ENCODE measurements at places on chromosomes 13 and 19.

DNA sequence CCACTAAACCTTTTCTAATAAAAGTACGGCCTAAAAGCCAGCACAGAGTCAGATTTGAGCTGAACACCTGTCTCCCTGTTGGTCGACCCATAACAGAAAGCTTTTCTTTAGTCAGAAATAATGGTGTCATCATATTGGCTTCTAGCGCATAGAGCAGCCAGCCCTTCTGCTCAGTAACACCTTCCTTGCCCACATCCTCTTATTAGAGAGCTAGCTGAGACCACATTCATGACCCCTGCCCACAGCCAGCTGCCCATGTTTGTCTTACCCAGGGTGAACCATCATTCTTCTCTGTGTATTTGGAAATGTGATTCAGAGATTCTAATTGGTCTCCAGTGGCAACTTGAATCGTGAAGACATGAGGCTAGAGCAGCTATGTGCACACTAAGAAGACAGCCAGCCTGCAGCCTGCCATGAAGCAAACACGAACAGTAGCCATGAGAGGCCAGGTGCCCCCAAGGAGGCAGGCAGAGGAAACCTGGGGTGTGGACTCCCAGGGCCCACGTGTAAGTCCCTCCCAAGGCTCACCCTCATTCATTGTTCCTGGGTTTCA lies 82.3 kb upstream of the PDCD5 start:
- no peak for DNase-seq

GRCh38 chr19:6011794-6012193 lies 33.9 kb upstream of the RANBP3 start:
- DNase-seq, result no peak

GRCh38 chr13:99307247-99307646 lies at the start of gene GPR183:
Gene GPR183, minus strand, starts transcription at chr13:99307399. Its CDS starts 11,254 bp downstream, at chr13:99296145.
- no peak for DNase-seq

GRCh38 chr19:39927076-39927475 lies 7.4 kb downstream of the FCGBP start:
- DNase-seq, result no peak

- DNase-seq, result no peak
Measured at GRCh38 chr19:45163751-45164460, 3.1 kb upstream of the NKPD1 start.

DNA sequence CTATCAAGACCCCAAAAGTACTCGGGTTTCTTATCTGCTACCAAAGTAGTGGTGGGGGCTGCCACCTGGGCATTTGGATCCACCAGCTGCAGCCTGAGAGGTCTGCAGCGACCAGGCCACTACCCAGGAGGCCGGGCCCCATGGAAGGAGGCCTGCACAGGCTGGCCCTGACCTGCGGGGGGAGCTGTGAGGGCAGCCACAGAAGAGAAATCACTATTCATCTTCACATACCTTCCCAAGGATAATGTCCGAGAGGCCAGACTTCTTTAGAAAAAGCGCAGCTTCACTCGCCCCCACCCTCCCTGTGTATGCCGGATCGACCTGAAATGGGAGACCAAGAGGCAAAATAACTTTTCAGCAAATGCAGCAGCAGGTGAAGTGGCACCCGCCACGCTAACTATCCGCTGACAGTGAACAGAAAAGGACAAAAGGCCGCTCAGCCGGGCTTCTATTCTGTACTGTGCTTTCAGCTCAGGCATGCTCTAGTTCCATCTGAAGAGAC lies 30.1 kb downstream of the EPS15L1 start:
- no peak for DNase-seq

- DNase-seq, result no peak
Measured at GRCh38 chr19:13840305-13841085, 36.4 kb upstream of the NANOS3 start.

DNA sequence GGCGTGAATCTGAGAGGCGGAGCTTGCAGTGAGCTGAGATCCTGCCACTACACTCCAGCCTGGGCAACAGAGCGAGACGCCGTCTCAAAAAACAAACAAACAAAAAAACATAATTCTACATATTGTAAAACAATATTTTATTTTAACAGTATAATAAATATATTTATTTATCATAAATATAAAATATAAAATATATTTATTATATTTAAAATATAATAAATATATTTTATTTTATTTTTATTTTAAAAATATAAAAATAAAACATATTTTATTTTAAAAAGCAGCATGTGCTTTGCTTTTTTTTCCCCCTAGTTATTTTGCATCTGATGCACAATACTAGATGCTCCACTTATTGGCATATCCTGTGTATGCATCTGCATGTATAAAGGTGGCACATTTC lies 1634.6 kb upstream of the PCDH20 start:
- DNase-seq, result no peak

DNA sequence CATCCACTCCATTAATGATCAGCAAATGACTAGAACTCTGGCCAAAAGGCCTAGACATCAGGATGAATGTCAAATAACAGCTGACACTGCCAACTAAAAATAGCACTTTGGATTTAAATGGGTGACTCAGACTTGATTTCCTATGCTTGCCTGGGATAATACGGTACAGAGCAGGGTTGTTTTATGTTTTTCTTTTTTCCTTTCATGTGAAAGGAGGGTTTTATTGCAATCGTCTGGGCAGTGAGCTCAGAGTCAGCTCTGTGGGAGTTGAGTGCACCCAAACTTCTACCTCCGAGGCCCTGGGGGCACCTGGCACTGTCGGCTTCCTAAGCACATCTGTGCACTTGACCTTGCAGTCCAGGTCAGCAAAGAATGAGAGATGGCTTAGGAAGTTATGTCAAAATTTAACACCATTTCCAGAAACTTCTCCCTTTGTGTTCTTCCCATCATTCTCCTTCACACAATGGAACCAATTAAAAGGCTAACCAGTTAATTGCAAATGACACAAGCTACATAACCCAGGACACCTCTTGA lies 134.1 kb downstream of the LACC1 start:
- DNase-seq, result no peak

- DNase-seq, result no peak
Measured at GRCh38 chr19:32372726-32373517, 27.5 kb downstream of the ZNF507 start.

GRCh38 chr13:28329395-28330158 lies 165.4 kb downstream of the FLT1 start:
- no peak for DNase-seq

- DNase-seq, result no peak
Measured at GRCh38 chr19:50352242-50352641, 13.2 kb downstream of the NAPSA start.

DNA sequence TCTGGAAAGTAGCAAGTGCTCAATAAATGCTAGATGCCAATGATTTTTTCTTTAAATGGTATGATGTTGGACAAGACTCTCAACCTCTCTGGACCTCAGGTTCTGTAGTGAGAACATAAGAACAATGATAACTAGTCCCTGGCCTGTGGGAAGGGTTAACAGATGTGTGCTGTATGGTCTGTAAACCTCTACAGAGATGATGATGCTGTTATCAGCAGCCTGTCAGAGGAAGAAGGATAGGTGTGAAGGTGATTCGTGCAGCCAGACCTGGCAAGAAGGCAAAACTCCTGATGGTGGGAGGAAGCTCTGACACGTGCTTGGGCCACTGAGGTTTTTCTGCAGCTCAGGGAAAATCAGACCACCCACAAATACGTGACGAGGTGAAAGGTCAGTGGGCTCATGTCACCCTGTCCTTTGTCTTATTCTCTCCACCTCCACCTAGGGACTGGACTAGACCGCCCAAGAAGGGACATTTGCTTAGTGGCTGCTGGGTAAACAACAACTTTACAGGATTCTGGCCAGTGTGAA lies 36.7 kb upstream of the UBL3 start:
- no peak for DNase-seq

DNA sequence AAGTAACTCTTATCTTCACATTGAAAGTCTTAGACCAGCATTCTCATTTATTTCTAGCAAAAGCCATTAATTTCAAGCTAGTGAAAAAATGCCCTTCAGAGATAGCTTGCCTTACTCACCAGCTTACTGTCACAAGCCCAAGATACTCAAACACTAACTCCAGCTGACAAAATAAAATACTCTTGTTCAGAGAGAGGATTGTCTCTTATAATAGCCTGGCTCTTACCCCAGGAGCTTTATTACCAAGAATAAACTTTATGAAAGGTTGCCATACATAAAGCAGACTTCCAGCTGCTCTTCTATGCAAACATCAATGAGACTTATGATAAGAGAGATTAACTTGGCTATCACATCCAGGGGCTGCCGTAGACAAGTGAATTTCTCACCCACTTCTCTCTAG lies 53.6 kb downstream of the XPO4 start:
- DNase-seq, result no peak

DNA sequence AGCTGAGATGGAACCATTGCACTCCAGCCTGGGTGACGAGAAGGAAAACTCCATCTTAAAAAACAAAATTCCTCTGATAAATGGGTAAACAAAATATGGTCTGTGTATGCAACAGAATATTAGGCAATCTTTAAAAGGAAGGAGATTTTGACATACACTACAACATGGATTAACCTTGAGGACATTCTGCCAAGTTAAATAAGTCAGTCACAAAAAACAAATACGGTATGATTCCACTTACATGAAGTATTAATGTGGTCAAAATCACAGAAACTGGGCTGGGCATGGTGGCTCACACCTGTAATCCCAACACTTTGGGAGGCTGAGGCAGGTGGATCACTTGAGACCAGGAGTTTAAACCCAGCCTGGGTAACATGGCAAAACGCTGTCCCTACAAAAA lies 3.0 kb upstream of the ZNF444 start:
- no peak for DNase-seq
